SW480 (cell line): ENCODE measurements at places on chromosomes 5 and 9.

DNA sequence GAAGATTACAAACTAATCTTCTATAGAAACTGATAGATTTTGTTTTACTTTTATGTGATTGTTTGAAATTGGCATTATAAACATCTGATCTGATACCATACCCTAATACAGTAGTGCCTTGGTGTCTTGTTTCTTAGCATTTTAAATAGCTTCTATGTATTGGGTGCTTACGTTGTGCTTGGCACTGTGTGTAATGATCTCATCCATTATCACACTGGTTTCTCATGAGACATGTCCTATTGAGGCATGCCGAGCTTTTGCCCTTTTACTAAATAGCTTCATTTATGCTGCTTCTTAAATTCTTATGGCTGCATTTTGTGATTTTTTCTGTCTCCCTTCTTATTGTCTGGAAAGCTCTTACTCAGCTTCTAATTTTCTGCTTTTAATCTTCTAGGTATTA lies 48.2 kb upstream of the TLR4 start:
- no peak for DNase-seq

DNA sequence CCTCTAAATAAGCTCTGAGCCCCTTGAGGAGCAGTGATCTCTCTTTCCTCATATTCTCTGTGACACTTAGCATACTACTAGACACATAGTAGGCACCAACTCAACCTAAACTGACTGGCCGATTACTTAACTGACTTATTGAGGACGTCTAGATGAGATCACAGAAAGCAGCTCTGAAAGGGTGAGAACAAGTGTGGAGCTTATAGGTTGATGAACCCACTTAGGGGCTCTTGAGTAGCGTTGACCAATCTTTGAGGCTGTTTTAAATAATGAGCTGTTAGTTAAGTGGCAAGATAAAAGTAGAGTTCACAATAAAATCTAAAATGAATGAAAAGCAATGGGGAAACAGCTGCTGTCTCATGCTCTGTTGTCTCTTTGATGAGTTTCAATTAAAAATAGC lies 124.7 kb upstream of the TNPO1 start:
- no peak for DNase-seq

GRCh38 chr9:18826248-18826647 lies 206.8 kb downstream of the SAXO1 start:
- no peak for DNase-seq

DNA sequence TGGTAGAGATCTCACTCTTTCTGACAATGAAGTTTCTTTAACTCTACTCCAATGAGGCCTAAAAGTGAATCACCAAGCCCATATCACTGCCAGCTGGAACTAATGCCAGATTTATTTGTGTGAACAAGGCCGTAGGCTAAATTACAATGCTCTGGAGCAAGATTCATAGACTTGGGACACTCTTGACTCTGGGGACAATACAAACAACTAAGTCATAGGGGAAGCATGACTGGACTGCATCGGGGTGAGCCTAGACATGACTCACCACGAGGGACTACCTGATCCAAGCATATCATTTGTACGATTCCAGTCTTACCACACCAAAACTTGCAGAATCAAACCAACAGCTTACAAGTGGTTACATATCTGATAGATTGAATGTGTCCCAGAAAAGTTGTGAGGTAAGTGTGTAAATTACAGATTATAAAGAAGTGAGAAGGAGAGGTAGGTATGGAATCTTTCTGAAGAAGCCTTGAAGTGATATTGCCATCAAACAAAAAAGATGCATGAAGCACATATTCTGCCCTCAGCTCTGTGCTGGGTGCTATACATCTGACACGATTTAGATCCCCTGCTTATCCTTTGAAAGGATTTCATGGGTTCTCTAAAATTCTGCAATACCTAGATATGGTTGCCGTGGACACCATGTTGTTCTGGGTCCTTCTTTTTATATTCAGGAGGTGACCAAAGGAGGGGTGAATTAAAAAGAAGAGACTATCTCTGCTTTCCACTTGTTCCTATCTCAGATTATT lies 199.3 kb upstream of the PDE4D start:
- no peak for DNase-seq

DNA sequence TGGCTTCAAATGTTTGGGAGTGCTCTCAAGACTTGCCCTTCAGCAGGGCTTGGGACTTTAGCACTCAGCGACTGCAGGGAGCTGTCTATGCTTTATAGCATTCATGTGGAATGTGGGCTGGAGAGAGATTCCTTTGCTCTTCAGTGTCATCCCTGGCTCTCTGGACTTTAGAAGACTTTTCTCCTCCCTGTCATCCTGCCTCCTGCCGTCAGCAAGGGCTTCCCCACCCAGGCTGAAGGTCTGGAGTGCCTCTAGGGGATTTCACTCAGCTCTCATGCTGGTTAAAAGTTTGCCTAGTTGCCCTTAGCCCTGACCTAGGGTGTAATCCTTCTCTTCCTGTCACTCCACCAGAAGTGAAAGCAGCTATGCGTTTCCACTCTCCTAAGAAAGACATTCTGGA lies 210.9 kb downstream of the FRMD3 start:
- DNase-seq = peak; percentile 37

- no peak for DNase-seq
These were observed 35.9 kb downstream of the SLC12A7 start for GRCh38 chr5:1075931-1076330.

- no peak for DNase-seq
These were observed 14.5 kb downstream of the C9orf43 start for GRCh38 chr9:113425072-113425471.

- no peak for DNase-seq
These were observed 182.2 kb downstream of the AUH start for GRCh38 chr9:91179237-91180138.

- no peak for DNase-seq
These were observed at the start of gene PCDHB16 for GRCh38 chr5:141182248-141182647. Gene PCDHB16 (plus strand): TSS chr5:141182387. CDS start chr5:141182560, 173 bp downstream.

DNA sequence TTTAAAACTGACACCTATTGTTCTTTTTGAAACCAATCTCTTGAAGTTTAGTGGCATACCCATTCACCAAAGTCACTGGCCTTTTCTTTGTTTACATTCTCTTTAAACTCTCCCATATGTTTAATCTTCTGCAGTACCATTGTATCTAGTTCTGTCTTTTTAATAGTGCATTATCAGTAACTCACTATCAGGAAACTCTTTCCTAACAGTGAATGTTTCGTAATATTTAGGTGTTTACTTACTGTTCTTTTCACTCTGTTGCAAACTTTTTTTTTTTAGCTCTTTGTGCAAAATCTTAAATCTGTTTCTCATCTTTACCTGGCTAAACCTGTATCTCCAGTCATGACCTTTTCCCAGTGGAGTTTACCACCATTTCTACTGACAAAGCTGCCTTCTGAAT lies 17.2 kb downstream of the SMAD5 start:
- DNase-seq = no peak

- DNase-seq = no peak
These were observed 211.8 kb downstream of the ARRDC3 start for GRCh38 chr5:91171322-91171721.

DNA sequence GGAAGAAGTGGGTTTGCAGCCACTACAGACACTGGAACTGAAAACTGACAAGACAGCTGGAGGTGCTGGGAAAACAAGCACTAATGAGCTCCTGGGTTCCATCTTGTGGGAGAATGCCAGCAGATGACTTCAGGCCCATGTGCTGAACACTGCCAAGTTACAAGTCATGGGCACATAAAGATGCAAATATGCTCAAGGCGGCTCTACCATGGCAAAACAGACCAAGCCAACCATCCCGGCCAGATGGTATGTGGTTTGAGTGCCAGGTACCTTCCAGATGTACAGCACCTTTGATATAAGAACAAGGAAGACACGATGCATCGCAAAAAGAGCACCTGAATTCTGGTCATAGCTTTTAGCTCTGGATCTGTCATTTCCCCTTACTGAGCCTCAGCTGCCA lies 19.9 kb downstream of the TNFSF8 start:
- DNase-seq = no peak

DNA sequence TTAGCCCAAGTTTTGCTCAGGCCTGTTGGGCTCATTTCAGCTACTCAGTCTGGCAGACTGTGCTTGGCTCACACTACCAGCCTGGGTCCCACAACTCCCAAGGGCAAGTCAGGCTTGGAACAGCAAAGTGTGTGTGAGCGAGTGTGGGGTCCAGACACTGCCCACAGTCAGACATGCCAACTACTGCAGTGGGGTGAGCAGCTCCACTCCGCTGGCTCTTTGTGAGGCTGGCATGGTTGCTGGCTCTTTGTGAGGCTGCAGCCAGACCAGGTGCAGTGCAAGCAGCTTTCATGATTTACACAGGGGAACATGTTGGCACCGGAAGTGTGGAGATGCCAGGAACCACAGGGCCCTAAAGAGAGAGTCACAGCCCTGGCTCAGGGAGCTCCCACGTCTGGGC lies 606.7 kb upstream of the FAM174A start:
- no peak for DNase-seq

DNA sequence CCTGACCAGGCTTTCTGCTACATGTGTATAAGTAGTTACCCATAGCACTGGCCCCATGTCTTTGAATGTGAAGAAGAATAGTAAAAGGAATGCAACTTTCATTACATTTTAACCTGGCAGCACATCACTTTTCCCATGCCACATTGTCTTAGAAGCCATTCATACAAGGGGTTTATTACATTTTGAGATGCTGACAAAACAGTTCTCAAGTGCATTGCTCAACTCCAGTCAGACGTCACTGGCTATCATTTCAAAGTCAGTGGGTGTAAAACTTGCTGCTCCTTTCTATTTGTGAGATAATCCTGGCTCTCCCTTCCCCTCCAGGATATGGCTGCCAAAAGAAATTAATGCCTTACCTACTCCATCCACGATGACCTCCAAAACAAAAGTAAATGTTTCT lies 97.0 kb upstream of the VCAN start:
- no peak for DNase-seq

GRCh38 chr5:152072091-152072490 lies 147.4 kb upstream of the GLRA1 start:
- DNase-seq = no peak

DNA sequence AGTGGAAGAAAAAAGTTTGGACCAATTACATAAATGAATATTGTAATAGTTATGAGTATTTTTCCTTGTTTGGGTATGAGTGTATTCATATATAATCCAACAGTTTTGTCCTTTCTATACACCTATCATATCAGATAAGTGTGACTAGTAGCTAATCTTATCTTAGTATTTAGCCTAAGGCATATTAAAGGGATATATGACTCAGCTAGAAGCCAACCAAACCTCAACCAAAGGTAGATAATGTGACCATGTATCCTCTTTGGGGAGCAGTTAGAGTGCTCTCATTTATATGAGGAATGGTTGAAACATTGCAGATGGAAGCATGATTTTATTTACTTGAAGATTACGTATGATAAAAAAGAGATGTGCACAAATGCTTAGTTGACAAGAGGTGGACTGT lies 370.0 kb upstream of the CTNND2 start:
- DNase-seq = no peak

GRCh38 chr5:132601071-132601728 lies 44.4 kb downstream of the RAD50 start:
- no peak for DNase-seq

- peak; percentile 80 for DNase-seq
These were observed 5.1 kb upstream of the CDC42SE2 start for GRCh38 chr5:131258733-131259132.

GRCh38 chr5:113242481-113243348 lies 192.1 kb downstream of the TSSK1B start:
- DNase-seq = no peak

- DNase-seq = no peak
These were observed 128.2 kb upstream of the TMEM161B start for GRCh38 chr5:88396751-88397281.

DNA sequence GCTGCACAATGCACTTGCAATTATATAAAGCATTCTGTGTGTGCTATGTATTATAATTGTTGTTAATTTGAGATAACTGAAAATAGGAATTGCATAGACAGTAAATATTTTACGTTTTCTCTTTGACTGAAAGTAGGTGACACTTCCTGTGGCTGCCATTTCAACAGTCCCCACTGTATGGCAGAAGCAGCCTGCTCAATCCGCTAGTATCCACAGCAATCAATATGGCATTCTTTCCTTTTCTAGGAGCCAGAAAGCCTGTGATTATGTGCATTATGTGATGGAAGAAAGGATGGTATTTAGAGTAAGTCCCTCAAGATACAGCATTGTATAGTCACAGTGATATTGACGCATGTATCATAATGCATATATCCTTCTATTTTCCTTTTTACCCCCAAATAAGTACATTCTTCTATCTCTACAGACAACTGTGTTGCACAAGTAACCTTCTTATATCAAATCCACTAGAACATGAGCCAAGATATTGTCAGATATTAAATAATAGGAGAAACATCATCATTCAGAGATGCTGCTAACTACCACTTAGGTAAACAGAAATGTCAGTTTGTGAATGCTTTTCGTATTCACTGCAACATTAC lies 59.7 kb downstream of the CARTPT start:
- DNase-seq = peak; percentile 51

DNA sequence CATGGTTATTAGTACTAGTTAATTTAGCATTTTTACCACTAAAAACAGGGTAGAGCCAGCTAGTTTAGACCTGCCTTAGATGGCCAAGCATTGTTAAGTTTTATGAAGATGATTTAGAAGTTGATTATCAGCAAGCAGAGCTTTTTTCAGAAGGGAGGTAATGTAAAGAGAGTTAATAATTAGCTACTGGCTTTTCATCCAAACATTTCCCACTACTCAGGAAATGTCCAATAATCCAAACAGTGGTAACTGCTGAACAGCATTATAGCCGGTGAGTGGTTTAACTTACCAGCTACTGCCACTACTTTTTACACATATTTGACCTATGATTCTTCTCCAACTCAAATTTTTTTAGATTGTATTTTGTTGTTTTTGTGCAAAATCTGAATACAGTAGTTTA lies 1.7 kb downstream of the ITGA1 start:
- DNase-seq = peak; percentile 27

- peak; percentile 93 for DNase-seq
These were observed 80.0 kb upstream of the TUT7 start for GRCh38 chr9:86434039-86434726.

- DNase-seq = peak; percentile 21
These were observed 20.8 kb upstream of the SLC24A2 start for GRCh38 chr9:19809422-19810269.

- no peak for DNase-seq
These were observed 69.8 kb downstream of the NIPSNAP3B start for GRCh38 chr9:104833696-104834095.

- DNase-seq = no peak
These were observed 30.5 kb downstream of the ST8SIA4 start for GRCh38 chr5:100872408-100873190.

- no peak for DNase-seq
These were observed 9.8 kb downstream of the RPP25L start for GRCh38 chr9:34601937-34602573.

- DNase-seq = no peak
These were observed 147.3 kb downstream of the PARP8 start for GRCh38 chr5:50813691-50814090.

DNA sequence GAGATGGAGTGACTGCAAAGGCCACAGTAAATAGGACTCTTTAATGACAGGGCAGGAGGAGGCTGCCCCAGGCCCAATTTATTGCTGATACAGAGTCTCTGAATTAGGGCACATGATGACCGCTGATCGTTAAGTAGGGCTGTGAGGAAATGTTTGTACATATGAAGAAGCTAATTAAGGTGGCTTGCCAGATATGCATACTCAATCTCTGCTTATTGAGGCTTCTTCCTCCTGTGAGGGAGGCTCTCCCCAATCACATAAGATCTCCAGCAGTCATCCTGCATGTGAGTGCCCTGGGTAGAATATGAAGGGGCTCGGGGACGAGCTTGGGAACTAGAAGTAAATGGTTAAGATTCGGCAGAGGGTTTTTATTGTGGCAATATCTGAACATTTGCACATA lies 8.2 kb upstream of the CD180 start:
- DNase-seq = no peak
